ENCODE measurements at places on chromosomes 1 and 21.

GRCh38 chr1:62876535-62876934, 92.6 kb downstream of the ATG4C start:
- H3K27ac ChIP-seq = no peak overlapping the region
- no peak for DNase-seq
- H3K4me3 ChIP-seq = no peak overlapping the region
- no peaks in the 10 kb centered on the region for H3K36me3 ChIP-seq
- H3K27me3 ChIP-seq = no peaks in the 10 kb centered on the region

GRCh38 chr1:174036798-174037197, 14.6 kb upstream of the RC3H1 start:
- no peaks in the 10 kb centered on the region for H3K27me3 ChIP-seq
- H3K4me3 ChIP-seq = no peak overlapping the region
- DNase-seq = peak; percentile 26
- H3K4me1 ChIP-seq = peaks cover 32% of the 10 kb centered on the region

DNA sequence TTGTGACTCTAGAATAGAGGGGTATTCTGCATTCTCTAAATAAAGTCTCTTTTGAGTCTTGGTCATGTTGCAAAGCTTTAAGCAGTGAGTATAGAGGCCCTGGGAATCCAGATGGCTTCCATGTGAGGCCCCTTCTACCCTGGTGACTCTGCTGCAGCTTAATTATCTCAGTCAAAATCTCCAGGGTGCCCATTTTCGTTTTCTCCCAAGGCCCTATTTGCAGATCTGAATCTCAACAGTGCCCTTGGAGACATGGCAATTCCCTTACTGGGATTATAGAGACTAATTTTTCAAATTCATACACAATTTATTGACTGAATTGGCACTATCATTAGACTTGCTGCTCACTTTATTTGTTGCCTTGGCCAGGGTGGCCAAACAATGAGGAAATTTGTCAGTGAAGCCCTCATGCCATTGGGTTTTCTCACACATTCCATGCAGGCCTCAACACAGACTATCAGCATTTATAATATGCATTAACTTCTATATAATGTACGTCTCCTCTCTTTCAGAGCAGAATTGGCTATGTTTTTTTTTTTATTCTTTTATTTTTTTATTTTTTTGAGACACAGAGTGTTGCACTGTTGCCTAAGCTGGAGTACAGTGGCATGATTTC, 35.1 kb downstream of the PROX1 start:
- H3K36me3 ChIP-seq = peaks cover 4% of the 10 kb centered on the region
- peaks cover 2% of the 10 kb centered on the region for H3K27me3 ChIP-seq
- no peak for DNase-seq
- peaks cover 2% of the 10 kb centered on the region for H3K4me1 ChIP-seq
- H3K4me3 ChIP-seq = no peak overlapping the region

DNA sequence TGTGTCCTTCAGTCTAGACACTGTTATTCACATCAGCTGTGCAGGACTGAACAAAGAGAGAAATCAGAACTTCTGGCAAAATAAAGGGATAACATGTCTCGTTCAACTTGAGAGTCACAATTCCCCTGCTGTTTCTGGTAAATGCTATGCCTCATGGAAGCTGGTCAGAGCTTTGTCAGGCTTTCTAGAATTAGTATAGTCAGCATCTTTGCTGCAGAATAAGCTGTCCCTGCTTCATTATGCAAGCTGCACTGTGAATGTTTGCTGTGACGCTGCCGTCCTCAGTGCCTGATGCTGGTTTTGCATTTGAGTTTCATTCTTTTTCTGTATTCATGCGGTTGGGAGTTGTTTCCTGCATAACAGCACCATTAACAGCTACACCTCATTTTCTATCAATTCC, 96.4 kb upstream of the KCNJ6 start:
- no peak for DNase-seq
- H3K27ac ChIP-seq = no peak overlapping the region
- H3K27me3 ChIP-seq = peaks cover 1% of the 10 kb centered on the region
- no peaks in the 10 kb centered on the region for H3K36me3 ChIP-seq

- H3K27ac ChIP-seq = no peak overlapping the region
- no peak overlapping the region for H3K4me3 ChIP-seq
- H3K27me3 ChIP-seq = no peaks in the 10 kb centered on the region
- no peaks in the 10 kb centered on the region for H3K4me1 ChIP-seq
Measured at GRCh38 chr1:107122225-107122624, 18.6 kb upstream of the NTNG1 start.

DNA sequence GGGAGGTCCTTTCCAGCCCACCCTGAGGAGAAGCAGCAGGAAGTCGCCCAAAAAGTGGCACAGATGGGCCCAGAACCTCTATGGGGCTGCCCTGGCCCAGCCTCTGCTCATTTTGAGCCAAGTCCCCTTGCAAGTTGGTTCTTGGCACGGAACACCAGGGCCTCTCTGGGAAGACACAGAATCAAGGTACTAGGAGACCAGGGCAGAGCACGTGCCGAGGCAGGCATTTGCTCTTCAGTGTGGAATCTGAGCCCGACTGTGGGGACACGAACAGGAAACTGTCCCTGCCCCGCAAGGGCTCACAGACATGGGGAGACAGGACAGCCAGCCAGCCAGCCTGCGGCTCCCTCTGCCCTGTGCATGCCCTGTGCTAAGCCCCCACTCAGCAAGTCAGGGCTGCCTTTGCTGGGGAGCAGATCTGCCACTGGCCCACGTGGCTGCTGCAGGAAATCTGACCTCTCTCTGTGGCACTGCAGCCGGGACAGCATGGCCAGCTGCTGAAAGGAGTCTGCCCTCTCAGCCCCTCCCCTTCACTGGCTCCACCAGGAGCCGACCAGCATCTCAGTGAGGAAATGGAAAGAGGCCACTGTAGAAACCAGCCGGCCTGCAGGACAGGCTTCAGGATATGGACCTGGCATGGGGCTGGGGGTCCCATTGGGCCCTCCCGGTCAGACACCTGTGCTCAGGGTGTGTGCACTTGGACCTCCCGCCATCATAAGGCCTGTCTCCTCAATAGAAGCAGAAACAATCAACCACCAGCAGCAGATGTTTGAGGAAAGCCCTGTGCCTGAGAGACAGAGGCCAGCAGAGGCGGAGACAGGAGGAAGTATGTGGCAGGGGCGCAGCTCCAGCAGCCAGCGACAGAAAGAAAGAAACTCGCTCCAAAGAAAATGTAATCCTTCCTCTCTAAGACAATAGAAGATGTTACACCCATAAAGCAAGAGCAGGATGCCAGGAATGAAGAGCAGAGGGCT, 3.7 kb downstream of the ARHGEF16 start:
- H3K4me3 ChIP-seq = no peak overlapping the region
- peaks cover 4% of the 10 kb centered on the region for H3K27me3 ChIP-seq

GRCh38 chr1:239840336-239840735, 251.3 kb upstream of the FMN2 start:
- no peaks in the 10 kb centered on the region for H3K36me3 ChIP-seq
- peaks cover 16% of the 10 kb centered on the region for H3K4me1 ChIP-seq
- H3K27ac ChIP-seq = no peak overlapping the region
- H3K4me3 ChIP-seq = no peak overlapping the region

DNA sequence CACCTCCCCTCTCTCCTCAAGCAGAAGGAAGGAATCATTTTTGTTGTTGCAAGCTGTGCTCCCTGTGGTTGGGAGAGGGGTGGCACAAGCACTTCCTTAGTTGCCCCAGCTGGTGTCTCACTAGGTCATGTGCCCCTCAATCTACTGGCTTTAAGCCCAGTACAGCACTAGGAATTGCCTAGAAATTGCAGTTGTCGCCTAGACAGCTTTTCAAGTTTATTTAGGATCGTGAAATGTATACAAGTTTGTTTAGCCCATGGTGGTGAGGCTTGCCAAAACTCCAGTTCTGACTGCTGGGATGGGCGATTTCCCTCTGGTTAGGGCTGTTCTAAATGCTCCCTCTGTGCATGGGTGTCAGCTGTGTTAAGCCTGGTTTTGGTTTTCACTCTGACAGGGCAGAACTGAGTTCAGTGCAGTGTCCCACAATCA, 126.8 kb upstream of the ZNF644 start:
- no peaks in the 10 kb centered on the region for H3K27me3 ChIP-seq
- H3K4me3 ChIP-seq = no peak overlapping the region
- no peak for DNase-seq
- no peak overlapping the region for H3K27ac ChIP-seq
- no peaks in the 10 kb centered on the region for H3K4me1 ChIP-seq

- DNase-seq = no peak
- H3K27me3 ChIP-seq = peaks cover 1% of the 10 kb centered on the region
Measured at GRCh38 chr21:14686466-14687267, 140.6 kb upstream of the SAMSN1 start.

DNA sequence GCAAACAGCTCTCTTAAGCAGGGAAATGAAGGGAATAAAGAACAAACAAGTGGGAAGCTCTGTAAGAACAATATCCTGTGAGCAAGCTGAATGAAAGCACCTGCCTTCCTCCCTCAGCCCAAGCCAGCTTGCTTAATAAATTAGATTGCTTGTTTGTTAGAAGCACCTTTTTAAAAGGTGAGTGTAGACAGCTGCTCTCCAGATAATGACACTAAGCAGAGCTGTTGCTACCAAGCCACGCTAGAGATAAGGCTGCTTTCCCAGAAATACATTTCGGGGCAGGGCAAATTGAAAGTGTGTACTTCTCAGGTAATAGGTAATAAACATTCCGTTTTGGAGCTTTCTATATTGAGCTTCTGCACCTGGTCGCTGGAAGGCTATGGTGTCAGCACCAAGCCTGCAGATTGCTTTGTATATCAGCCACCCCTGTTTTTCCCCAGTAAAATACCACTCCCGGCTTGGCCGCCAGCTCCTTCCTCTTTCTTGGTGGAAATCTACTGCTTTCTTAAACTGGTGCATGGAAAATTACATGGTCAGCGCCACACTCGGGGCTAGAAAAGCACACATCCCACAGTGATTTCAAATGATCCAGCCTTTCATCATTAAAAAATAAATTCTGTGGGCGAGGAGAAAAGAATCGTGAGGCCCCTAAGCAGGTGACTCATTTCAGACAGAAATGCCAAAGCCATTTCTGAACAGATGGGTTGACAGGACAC, 151.3 kb downstream of the ETS2 start:
- DNase-seq = no peak
- H3K4me3 ChIP-seq = no peak overlapping the region
- peaks cover 4% of the 10 kb centered on the region for H3K36me3 ChIP-seq
- H3K4me1 ChIP-seq = peaks cover 47% of the 10 kb centered on the region

- H3K27ac ChIP-seq = no peak overlapping the region
- no peaks in the 10 kb centered on the region for H3K36me3 ChIP-seq
- H3K4me3 ChIP-seq = no peak overlapping the region
- H3K4me1 ChIP-seq = no peaks in the 10 kb centered on the region
Measured at GRCh38 chr1:44602634-44603628, 71.3 kb downstream of the TMEM53 start.

- peaks cover 3% of the 10 kb centered on the region for H3K36me3 ChIP-seq
- no peak overlapping the region for H3K4me3 ChIP-seq
Measured at GRCh38 chr1:29500041-29500440, 263.7 kb downstream of the PTPRU start.

DNA sequence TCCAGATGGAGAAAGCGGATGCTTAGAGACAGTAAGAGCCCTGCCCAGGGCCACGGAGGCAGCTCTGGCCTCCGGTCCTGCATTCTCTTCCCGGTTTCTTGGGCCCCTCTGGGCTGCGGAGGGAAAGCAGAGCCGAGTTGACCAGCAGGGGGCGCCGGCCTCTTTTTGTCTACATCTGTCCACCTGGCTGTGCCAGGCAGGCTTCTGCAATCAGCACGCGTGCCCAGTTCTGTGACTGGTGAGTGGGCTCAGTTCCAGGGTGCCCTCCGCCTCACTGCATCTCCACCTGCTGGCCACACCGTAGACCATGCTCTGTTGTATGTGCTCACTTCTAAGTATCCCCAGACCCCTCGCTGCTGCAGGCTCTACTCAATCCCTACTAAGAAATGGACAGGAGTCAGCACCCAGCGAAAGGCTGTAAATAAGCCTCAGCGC, 6.7 kb upstream of the HUNK start:
- H3K36me3 ChIP-seq = no peaks in the 10 kb centered on the region
- H3K4me3 ChIP-seq = no peak overlapping the region
- peak; percentile 92 for DNase-seq
- peaks cover 9% of the 10 kb centered on the region for H3K4me1 ChIP-seq
- peaks cover 4% of the 10 kb centered on the region for H3K27me3 ChIP-seq
- no peak overlapping the region for H3K27ac ChIP-seq

DNA sequence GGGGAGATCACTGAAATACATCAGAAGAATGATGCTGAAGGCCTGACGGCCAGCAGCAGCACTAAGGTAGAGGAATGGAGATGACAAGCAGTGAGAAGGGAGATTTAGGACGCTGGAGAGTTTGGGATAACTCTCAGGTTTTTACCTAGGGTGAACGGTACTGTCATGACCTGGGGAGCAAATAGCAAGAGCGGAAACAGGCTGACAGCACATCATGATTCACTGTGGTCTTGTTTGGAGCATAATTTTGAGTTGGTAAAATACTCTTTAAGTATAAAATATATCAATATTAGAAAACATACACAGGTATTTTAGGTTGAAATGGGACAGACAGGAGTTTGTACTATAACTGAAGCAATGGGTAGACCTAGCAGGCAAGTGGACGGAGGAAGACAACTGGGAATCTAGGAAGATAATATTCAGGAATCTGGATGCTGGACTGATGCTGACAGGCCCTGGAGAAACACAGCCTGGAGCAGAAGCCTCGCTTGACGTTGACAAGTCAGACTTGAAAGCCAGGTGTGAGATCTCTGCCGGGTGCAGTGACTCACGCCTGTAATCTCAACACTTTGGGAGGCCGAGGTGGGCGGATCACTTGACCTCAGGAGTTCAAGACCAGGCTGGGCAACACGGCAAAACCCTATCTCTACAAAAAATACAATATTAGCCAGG, 33.3 kb downstream of the ALG14 start:
- peaks cover 2% of the 10 kb centered on the region for H3K27me3 ChIP-seq
- H3K4me1 ChIP-seq = peaks cover 6% of the 10 kb centered on the region
- H3K4me3 ChIP-seq = no peak overlapping the region
- DNase-seq = no peak
- no peaks in the 10 kb centered on the region for H3K36me3 ChIP-seq
